Fibroblast of skin of scalp (primary cell): ENCODE measurements at places on chromosomes 1 and 21.

GRCh38 chr1:47184090-47184821 lies 5.6 kb downstream of the PDZK1IP1 start:
- DNase-seq, result no peak

DNA sequence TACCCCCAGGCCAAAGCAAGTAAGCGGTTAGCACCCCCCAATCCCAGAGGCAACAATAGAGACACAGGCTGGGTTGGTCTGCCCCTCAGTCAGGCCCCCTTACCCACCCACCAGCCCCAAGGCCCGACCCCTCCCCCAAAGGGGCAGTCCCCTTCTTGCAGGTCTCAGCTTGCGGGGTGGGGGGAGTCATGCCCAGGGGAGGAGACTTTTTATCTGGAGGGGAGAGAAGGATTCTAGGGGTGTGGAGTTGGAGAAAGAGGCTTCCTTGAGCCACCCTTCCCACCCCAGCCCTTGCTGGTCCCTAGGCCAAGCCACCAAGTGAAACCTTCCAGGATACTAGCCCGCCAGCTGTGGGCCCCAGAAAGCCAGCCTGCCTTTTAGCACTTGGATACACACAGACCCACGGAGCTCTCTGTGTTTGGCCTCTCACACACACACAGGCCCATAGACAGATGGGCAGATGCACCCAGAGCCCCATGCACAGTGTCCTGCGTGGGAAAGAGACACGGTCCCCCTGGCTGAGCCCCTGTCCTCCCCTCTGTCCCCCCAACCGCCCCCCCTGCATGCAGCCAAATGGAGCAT lies 7.1 kb downstream of the TMEM54 start:
- DNase-seq, result no peak

- DNase-seq, result no peak
Observed at GRCh38 chr1:61013189-61013945, 69.0 kb upstream of the NFIA start.

DNA sequence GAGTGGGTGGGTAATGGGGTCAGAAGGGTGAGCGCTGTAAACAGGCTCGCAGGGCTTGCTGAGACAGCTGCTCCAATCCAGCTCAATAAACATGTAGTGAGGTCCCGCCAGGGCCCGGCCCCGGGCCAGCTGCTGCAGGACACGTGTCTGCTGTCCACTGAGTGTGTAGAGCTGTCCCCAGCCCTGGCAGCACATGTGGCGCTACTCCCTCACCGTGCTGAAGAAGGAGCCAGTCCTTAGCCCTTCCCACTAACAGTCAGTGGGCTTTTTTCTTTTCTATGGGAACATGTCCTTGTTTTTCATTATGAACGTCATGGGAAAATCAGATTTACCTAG lies 78.9 kb upstream of the C1orf174 start:
- no peak for DNase-seq

DNA sequence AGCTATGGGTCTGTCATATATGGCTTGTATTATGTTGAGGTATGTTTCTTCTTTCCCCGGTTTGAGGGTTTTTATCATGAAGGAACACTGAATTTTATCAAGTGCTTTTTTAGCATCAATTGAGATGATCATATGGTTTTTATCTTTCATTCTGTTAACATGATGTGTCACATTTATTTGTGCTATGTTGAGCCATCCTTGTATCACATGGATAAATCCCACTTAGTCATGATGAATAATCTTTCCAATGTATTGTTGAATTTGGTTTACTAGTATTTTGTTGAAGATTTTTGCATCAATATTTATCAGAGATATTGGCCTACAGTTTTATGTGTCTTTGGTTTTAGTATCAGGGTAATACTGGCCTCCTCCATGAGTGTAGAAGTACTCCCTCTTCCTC lies 61.7 kb downstream of the GPR137B start:
- no peak for DNase-seq

DNA sequence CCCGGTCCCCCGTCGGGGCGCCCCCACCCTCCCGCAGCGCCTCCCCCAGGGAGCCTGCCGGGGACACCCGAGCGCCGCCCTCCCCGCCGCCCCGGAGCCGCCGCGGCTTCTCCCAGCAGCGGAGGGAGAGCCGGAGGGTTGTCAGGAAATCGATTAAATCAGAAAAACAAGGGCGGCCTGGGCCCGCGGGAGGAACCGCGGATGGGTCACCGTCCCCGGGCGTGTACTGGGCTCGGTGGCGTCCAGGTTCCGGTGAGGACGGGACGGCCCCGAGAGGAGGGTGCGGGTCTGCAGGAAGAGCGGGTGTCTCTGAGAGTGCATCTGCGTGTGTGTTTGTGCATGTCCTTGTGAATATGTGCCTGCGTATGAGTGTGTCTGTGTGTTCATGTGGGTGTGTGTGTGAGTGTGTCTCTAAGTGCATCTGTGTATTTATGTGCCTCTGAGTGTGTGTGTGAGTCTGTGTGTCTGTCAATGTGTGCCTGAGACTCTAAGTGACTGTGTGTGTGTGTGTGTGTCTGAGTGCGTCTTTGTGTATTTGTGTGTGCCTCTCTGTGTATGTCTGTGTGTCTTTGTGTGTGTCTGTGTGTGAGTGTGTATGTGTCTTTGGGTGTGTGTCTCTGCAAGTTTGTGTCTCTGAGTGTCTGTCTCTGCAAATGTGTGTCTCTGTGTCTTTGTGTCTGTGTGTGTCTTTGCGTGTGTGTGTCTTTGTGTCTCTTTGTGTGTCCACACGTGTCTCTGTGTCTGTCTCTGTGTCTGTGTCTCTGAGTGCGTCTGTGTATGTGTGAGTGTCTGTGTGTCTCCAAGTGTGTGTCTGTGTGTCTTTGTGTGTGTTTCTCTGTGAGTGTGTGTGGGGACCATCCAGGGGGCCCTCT lies 1.1 kb downstream of the SPSB1 start:
- DNase-seq, result peak; percentile 33

DNA sequence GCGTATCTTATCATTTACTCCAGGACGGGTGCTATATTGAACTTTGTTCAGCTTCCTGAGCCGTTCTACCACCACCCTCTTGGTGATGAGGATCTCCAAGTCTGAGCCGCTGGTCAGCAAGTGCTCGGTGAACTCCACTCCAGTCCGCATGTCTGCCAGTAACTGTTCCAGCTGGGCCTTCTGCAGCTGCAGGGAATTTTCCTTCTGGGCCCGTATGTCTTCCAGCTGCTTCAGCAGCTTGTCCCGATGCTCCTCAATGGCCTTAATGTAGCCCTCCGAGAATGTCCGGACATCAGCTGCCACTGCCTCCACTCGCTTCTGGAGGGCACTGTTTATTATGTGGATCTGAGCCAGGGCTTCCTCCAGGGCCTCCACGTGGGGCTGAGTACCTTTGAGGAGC lies 3.4 kb downstream of the TRIM45 start:
- DNase-seq, result no peak

DNA sequence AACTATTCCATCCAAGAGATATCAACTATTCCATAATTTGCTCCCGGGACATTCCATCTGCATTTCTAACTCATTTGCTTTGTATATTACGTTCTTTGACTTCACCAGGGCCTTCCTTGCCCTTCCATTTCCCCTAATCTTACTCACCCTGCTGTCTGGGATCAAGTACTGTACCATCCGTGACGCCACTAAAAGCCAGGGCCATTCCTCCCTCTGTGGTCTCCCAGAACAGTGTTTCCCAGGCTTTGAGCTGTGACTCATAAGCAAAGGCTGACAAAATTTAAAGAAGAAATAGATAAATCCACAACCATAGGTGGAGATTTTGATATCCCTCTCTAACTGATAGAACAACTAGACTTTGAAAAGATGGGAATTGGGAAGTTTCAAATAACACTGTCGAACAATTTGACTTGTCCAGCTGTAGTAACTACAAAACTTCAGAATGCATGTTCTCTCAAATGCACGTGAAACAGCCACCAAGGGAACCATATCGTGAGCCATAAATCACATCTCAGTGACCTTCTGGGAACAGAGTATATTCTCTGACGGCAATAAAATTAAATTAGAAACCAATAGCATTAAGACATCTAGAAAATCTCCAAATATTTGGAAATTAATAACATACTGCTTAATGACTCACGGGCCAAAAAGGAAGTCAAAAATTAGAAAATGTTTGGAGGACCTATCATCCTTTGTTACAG lies 501.0 kb downstream of the SETD4 start:
- peak; percentile 97 for DNase-seq

GRCh38 chr1:22808186-22808675 lies 97.6 kb downstream of the EPHB2 start:
- DNase-seq, result peak; percentile 61

DNA sequence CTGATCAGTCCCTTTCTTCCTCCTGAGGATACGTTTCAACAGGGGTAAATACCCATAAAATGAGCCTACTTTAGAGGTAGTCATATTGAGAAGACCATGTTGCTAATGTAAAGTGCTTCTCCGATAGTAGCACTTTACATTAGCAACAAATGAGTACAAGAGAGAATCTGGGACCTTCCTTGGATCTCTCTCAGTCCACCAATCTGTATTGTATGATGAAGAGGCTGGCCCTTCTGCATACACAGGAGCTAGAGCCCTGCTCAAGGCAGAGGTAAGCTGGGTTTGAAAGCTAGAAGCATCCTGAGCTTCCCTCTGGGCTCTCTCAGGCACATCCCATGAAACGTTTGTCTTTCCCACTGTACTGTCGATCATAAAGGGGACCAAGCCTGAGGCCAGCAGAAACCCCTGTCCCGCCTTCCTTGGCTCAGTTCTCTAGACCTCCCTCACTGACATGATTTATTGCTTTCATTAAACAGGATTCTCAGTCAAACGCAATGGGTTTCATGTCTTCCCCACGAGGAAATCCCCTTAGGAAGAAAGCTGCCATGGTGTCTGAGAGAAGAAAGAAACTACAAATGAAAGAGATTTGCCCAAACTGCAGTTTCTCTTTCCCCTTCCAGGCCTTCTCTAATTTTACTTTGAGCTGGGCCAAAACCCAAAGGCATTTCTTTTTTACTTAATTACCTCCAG lies 62.8 kb upstream of the BCAR3 start:
- DNase-seq, result peak; percentile 40

- no peak for DNase-seq
Observed at GRCh38 chr21:45983981-45984551, 2.5 kb downstream of the COL6A1 start.

- peak; percentile 46 for DNase-seq
Observed at GRCh38 chr1:224080115-224080774, 33.7 kb upstream of the FBXO28 start.

- DNase-seq, result peak; percentile 47
Observed at GRCh38 chr1:187264995-187265602, 436.4 kb downstream of the PLA2G4A start.

GRCh38 chr1:53951697-53952096 lies 5.5 kb downstream of the LRRC42 start:
- no peak for DNase-seq

- DNase-seq, result no peak
Observed at GRCh38 chr21:42779431-42779861, 99.9 kb downstream of the WDR4 start.

DNA sequence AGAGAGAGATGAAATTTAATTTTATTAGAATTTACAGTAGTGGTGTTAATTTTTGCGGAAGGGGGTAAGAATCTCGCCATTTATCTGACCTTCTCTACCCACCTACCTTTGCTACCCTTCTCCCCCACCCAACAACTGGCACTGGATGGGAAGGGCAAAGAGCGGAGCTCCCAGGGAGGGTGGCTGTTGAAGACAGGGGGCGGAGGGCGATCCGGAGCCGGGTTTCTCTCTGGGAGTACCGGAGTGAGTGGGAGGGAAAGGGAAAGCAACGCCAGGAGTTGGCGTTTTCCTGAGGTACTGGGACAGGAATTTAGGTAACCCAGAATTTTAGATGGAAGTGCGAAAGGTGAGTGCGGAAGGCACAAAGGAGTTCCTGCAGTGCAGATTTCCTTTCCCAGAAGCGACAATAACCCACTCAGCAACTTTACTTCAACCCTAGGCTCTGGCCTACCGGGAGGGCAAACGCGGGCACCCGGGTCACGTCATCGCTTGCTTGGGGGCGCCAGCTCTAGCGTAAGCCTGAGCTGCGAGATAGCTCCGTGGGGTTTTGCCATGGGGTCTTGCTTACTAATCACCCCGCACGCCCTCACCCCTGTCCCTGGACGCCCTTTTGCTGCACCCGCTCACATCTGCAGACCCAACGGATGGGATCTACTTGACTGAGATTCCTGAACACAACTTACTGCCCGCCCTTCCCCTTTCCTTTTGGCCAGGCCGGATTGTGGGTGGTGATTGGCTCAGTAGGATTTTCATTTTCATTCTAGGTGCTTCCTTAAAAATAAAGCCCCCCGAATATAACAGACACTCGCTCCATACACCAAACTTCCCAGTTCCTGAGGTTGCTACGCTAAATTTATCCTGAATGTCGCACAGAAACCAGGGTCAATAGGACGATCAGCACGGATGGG lies 413.0 kb upstream of the ESRRG start:
- no peak for DNase-seq

GRCh38 chr1:87638636-87639035 lies 310.0 kb downstream of the LMO4 start:
- DNase-seq, result no peak

DNA sequence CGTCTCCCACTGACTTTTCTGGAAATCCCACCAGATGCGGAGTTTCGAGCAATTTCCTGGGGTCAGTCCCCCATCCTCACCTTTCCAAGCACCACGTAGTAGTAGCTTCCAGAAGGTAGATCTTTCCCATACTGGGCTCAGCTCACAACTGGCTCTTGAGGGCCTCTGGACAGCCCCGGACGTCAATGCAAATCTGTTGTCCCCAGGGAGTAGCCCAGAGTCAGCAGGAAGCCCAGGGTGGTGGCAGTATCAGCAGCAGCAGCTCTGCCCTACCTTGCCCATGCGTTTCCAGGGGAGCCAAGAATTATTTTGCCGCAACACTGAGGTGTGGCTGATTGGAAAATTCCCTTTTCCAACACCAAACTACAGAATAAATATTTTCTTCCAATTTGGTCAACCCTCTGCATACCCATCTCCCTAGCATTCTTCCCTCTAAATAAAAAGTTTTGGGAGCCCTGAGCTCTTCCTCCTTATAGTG lies 70.3 kb downstream of the CD46 start:
- DNase-seq, result no peak

GRCh38 chr1:229167318-229167717 lies 103.6 kb upstream of the RAB4A start:
- DNase-seq, result no peak

DNA sequence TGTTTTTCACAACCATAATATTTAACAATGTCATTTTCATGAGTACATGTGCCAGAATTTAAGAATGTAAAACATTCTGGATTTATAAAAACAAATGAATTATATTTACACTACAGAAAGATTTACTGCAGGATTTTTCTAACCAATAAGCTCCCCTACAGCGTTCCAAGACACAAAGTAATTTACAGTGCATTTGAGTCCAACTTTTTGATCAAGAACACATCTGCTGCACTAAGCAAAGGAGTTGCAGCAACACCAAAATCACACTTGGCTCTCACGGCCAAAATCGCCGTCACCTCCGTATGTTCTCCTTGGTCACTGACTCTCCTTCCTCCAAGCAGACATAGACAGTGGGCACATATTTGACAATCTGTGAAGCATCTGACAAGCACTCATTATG lies 7.7 kb downstream of the VPS26C start:
- peak; percentile 11 for DNase-seq

DNA sequence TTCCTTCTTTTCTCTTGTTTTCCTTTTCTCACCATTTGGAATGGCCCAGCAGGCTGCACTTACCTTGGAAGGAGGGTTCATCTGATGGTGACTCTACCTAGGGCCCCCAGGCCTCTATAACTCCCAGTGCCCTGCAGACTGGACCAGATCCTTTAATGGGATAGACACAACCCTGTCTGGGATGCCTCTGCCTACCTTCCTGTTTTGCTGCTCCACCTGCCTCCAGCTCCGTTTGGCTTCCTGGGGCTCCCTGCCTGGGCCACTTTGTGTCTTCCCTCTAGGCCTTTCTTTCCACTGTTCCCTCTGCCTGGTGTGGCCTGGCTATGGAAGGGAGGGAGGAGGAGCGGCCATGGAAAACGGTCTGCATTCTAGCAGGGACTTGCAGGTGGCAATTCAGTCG lies 7.5 kb downstream of the PCSK9 start:
- DNase-seq, result no peak

GRCh38 chr1:74437035-74437434 lies 75.4 kb downstream of the LRRC53 start:
- DNase-seq, result no peak
